ENCODE measurements at places on chromosomes 5 and 9.

DNA sequence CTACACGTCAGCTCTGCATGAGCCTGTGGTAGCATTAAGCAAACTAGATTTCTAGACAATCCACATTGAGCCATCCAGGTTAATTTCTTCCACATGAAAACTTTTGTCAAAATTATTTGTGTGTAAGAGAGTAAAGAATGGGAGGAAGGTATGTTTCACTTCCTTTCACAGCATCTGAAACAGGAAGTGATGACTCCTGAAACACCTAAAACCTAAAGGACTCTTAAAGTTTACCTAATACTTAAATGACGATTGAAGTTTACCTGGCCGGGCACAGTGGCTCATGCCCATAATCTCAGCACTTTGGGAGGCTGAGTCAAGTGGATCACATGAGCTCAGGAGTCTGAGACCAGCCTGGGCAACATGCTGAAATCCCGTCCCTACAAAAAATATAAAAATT is 223.8 kb downstream of the CEMIP2 start:
- DNase-seq: no peak

- DNase-seq: no peak
Observed at GRCh38 chr5:133026664-133027153, 360 bp upstream of the ZCCHC10 start.

DNA sequence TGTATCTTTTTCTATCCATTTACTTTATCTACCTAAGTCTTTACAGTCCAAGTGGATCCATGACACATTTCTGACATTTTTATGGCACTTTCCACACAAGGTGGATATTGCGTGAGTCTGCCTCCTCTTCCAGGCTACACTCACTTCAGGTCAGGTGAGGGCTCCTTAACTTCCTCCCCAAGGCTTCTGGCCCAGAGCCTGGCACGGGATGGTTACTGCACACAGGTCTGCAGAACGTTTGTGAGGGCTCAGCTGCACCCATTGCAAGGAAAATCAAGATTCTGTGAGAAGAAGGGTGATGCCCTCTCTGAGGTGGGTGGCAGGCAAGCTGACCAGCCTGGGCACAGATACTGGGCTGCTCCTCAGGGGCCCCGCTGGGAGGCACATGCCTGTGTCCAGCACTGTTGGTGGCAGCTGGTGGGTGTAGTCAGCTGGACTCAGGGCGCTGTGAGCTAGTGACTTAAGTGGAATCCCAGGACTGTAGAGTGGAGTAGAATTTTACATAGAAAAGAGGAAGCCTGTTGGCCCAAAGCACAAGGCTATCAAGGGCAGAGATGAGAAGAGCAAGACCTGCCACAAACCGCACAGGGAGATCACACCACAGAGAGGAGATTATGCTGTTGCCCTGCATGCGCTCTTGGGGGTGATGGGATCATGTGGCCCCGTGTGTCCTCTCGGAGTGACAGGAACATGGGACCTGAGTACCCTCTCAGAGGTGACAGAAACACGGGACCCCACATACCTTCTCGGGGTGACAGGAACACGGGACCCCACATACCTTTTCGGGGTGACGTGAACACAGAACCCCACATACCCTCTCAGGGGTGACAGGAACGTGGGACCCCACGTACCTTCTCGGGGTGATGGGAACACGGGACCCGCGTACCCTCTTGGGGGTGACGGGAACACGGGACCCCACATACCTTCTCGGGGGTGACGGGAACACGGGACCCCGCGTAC is 21.3 kb downstream of the AHRR start:
- no peak for DNase-seq

DNA sequence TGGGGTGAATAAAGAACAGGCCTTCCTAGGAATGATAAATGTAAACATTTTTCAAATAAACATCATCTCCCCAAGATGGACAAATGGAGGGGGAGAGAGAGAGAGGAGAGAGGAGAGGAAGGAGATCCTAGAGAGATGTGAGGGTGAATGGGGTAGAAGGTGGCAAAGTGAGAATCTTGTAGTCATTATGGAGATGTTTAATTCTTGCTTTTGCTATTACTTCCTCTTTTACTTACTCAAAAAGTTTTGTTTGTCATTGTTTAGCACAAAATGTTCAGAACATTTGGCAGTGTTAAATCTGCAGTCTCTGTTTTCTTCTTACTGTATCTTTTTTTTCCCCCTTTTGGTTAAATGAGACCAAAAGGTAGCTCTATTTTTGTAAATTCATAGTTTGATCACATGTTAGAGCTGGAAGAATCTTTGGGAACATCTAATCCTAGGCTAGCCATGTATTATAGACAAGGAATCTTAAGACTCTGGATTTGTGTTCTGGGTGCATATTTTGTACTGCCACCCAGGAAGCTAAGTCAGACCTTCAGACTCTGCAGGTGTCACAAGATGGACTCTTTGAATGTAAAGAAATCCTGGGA is 266.1 kb downstream of the NTRK2 start:
- no peak for DNase-seq

DNA sequence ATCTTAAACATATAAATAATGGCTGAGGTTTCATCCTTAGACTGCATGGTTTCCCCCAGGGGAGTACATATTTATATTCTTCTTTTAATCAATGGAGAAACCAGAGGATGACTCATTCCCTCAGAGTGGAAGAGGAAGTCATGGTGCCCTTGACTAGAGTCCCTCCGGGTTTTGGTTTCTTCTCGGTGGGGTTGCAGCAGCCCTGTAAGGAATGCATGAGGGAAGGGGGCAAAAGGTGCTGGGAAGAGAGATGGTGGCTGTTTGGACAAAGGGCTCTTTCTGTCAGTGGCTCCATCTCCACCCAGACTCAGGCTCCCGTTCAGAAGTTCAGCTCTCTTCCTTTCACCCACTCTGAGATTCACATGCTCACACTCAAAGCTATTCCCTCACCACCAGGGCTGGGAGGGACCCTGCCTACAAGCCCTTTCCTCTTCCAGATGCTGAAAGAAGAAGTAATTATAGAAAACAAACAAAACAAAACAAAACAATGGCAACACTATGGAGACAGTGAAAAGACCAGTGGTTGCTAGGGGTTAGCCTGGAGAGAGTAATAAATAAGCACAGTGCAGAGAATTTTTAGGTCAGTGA is 129.8 kb upstream of the IL12B start:
- no peak for DNase-seq

DNA sequence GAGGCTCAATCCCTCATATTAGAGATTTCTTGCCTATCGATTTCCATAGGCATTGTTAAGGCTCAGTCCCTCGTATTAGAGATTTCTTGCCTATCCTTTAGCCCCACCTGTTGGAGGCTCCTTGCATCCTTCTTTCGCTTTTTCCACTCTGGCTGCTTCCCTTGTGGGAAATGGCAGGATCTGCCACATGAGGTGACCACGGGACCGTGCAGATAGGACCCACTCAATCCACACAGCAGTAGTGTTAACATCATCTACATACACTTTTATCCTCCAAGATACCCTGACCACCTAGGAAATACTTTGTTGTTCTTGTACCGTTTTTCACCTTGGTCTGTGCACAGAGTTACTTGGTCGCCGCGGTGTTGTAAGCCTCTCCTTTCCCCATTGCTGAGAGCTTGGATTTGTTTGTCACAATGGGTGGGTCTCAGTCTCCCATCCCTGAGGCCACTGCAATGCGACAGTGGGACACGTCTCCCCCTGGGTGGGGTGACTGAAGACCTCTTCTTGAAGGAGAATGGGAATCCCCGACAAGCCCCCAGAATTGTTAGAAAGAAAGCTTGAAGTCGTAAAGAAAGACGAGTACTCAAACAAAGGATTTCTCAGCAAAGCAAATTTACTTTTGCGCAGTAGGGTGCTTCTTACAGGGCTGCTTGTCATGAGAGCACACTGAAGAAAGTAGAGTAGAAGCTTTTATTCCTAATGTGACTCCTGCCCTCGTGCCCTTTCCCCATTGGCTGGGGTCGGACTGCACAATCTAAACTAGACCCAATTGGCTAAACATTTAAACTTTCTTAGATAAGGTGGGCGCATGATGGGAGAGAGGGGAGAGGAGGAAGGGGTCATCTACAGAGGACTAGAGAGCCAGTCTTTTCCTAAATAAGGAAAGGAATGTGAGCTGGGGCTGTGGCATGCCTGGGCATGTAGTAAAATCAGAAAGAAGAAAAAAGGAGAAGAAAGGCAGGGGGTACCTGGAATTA is 19.8 kb downstream of the IFT74 start:
- DNase-seq: no peak

DNA sequence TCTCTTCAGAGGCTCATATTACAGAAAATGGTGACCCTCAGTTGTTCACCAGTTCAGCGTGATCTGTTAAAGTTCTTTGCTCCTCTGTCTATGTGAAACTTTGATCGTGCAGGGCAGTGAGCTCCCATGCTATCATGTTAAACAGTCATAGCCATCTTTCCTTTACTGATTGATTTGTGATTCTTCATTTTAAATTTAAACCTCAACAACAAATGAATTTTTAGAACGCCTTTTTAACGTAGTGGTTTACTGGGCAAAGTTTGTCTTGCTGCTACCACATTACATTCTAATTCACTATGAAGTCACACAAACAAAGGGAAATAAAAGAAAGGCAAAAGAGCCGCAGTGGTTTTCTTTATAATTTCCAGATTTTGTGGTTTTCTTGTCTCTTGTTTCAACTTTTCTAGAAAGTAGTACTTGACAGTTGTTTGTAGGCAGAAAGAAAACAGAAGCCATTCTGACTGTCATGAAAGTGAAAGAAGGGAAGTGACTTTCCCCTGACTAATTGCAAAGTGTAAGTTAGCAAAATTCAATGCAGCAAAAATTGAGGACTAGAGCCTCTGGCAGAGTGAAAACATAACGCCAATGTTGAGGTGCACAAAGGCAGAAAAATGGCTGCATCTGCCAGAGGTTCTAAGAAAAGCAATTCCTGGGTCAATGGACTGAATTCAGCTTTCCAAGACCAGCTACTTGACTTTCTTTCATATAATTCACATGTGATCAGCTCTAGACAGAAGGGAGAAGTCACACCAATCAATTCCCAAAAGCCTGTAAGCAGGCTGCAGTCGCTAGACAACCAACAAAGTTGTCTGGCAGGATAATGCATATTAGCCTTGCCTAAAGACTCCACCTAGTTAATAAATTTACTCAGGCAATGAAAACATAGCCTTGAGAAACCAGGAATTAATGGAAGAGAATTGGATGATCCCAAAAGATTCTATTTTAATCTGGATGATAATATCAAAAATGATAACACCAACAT is 7.1 kb upstream of the IFNA6 start:
- no peak for DNase-seq

DNA sequence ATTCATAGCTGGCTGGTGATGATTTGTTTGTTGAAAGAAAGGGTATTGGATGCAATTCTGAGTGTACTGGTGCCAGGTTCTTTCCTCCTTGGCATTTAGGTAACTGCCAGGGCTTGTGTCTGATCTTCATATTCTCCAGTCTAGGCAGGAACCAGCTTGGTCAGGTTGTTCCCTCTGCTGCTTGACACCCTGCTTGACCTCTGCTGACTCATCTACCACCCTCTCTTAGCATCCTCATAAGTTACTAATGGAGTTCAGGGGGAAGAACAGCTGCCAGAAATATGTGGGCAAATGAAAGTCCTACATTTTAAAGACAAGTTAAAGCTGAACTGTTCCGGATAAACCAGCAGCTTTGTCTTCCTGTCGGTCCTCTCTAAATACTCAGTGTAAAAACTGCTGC is 116.1 kb upstream of the TNC start:
- DNase-seq: no peak

DNA sequence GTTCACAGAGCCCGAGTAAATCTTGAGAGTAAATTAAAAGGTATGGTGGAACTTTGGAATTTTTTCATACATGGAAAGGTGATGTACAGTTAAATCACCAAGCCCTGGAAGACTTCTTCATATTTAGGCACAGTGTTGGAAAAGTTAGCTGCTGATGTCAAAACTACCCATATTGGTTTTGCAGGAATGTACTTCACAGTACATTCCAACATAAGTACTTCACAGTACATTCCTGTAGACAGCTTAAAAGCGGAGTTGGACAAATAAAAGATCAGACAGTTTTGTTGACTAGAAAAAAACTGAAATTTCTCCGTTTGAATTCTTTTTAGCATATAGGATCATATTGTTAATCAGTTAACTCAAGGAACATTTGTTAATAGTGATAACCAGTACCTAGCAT is 1.8 kb downstream of the RANBP17 start:
- DNase-seq: no peak

DNA sequence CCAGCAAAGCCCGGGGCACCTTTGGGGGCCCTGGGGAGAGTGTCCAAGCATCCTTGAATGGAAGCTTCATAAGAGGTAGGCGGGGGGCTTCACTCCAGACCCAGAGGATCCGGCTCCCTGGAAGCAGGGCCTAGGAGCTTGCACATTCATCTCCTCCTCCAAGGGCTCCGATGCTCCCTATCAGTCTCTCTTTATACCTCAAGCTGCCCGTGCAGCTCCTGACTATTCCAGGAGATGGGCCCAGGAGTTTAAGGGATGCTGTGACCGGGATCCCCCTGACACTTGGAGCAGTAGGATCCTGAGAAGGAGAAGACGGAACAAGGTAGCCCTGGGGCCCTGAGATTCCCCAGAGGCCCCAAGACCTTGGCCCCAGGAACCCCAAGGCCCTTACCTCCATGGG is 25.9 kb downstream of the CSF1R start:
- DNase-seq: no peak

- DNase-seq: no peak
Observed at GRCh38 chr9:79592726-79593493, 21.1 kb downstream of the TLE4 start.

DNA sequence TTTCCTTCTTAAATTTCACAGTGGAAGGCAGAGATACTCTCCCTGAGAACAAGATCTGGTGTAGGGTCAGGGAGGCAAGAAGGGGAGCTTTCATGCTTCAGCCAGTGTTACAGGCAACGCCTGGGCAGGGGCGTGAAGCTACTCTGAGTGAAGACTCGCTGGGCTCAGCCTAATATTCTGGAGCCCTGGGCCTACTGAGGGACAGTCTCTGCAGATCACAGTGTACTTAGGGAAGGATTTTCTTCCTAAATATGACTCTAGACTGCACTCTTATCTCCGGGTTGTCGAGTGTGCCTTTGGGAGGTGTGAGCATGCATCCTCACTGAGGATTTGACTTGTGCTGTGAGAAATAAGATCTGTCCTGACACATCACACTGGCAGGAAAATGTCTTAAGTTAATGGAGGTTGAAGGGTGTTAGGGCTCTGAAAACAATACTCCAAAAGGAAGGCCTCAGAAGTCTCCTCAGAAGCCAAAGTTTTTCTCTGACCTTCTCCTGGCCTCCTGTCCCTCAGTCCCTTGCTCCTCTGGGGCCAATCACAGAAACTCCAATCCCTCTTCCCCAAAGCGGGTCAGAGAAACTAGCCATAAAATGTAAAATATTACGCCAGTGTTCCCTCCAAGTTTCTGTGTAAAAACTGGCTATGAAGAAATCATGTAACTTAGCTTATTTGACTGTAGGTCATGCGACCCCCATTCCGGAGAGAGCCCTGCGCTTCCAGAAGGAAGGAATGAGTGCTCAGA is 156.8 kb upstream of the TBC1D2 start:
- no peak for DNase-seq

DNA sequence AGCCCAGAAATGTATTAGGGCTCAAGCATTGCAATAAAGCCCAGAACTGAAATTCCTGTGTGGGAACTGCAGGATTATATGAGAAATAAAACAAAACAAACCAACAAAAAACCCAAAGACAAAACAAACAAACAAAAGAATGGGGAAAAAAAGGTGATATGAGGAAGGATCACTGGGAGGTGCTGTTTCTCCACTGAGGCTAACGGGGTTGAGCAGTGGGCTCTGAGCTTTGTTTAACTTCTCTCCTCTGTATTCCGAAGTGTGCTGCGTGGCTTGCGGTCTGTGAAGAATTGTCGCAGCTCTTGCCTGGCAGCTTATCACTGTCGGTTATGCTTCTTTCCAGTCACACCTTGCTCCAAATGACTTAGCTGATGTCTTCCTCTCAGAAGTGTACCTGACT is 106.3 kb downstream of the TENT4A start:
- no peak for DNase-seq

Measured in stimulated activated CD4-positive, alpha-beta T cell treated with anti-CD3 and anti-CD28 coated beads, Interleukin-15, amount 100 ng/mL, for 1 hour (primary cell).